ENCODE measurements at places on chromosomes 6 and 20.

DNA sequence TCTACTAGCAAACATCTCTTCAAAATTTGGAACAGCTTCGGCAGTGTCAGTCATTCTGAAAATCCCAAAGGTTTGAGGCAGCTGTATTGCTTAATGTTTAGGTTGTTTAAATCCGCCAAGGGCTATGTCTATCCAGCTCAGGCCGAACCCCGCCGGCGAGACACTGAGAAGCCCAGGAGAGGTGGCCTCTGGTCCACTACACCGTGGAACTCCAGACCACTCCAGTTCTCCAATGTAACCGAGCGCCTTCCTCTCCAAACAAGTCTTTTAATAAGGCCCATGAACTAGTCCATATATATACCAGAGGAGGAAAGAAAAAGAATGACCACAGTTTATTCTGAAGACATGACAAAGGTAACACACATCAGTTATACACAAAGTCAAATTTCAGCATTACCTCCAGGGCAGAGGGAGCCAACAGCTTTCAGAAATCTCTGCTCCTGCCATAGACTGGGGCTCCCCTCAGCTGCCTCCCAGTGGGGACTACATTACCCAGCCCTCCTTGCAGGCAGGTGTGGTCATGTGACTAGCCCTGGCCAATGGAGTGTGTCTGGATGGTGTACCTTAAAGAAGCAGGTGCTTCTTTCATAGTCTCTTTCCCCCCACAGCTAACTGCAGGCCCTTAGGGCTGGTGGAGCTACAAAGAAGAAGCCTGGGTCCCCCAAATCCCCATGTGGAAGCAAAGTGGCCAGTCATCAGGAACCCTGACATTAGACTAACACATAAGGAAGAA, at the start of gene RAMACL:
Gene RAMACL, minus strand, starts transcription at position 255 of the 733 bp plus-strand sequence. Its CDS starts 201 bp downstream, at position 54.
- DNase-seq = peak; percentile 86

GRCh38 chr6:134307870-134308269, 10.0 kb downstream of the SGK1 start:
- no peak for DNase-seq

GRCh38 chr6:163309491-163310026, 105.0 kb upstream of the QKI start:
- DNase-seq = no peak

GRCh38 chr20:63942250-63942951, 13.8 kb downstream of the UCKL1 start:
- DNase-seq = no peak

DNA sequence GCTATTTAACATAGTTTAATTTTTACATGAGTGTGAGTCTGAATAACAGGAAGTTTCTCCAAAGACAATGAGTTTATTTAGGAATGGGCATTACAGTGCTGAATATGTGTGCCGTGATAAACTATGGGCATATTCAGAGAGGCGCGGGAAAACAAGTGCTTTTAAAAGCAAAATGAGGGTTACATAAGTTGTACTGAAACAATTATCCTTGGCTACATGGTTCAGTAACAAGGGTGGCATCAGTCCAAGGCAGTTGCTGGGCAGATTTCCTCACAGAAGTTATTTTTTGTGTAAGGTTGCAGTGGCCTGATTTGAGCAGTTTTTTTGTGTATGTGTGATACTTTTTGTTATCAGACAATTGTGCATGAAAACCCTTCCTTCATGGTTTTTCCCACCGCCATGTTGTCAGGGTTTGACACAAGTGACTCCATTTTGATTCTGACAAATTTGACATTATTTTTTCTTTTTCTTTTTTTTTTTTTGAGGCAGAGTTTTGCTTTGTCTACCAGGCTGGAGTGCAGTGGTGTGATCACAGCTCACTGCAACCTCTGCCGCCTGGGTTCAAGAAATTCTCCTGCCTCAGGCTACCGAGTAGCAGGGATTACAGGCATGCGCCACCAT, 22.3 kb upstream of the PXDC1 start:
- DNase-seq = no peak

DNA sequence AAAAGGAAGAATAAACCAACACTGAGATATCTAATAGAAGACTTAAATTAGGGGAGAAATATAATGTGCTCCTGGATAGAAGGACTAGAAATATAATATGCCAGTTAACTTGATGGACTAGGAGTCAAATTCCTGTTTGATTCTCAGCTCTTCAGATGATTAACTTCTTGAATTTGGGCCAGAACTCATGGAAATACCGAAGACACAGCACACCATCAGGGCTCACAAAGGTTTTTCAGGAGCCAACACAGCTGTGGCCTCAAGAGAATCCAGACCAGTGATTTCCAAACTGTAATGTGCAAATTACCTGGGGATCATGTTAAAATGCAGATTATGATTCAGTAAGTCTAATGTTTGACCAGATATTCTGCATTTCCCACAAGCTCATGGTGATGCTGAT, 33.8 kb upstream of the LRRC1 start:
- no peak for DNase-seq

DNA sequence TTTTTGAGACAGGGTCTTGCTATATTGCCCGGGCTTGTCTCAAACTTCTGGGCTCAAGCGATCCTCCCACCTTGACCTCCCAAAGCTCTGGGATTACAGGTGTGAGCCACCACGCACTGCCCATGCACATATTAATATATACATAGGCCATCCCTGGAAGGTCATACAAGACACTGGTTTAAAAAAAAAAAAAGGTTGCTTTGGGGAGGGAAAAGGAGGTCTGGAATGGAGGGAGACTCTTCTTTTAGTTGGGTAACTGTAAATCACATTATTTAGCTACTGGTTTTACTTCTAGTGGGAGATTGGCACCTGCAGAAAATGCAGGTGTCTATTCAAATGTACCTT, 4.1 kb upstream of the SNAI1 start:
- no peak for DNase-seq

DNA sequence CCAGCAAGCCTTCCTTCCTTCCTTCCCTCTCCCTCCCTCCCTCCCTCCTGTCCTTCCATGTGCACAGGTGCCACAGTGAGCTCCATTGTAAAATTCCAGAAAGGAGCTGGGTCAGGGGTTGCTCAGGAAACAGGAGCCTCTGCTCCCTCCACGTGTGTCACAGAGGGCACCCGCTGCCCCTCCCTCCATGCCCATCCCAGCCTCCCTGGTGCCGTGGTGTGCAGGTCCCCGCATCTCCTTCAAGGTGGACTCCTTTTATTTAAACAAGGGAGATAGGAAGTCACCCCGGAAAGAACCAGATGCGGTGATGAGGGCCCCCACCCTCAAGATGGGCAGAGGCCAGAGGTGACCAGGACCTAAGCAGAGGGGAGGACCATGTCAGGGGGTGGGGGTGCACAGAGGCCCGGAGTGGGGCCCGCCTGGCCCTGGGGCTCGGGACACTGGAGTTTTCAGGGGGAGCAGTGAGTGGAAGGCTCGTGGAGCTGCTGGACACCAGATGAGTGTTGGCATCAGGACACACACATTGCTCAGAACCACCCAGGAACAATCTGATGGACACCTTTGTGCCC, 85.4 kb downstream of the DHX35 start:
- no peak for DNase-seq

- DNase-seq = no peak
Measured at GRCh38 chr20:33992145-33992922, 1.4 kb upstream of the RALY start.

DNA sequence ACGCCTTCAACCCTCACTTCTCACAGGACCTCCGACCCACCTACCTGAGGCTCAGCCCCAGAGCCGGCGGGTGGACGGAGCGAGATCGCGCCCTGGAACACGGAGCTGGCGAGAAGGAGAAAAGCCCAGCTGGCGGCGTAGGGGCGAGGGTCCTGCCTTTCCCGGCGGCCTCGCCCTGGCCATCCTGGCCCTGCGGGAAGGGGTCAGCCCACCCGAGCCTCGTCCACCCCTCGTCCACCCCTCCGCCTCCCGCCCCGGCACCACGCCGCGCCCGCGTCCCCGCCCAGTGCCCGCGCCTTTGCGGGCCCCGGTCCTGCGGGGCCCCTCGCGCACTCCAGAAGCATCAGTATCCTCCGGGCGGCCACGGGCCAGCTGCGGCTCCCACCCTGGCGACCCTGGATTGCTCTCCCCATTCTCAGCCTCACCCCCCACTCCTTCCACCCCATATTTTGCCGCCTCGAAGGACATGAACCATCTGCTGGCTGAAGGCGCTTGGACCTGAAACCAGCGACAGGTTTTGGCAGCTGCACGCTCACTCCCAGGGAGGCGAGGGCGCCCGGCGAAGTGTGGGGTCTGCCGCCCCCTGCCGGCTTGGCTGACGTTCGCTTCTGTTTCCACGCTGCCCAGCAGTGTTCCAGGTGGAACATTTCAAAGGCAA, 65.1 kb downstream of the PLG start:
- DNase-seq = peak; percentile 83

- DNase-seq = no peak
Measured at GRCh38 chr20:49814057-49814694, 1.5 kb downstream of the SLC9A8 start.

GRCh38 chr6:135372758-135373157, 124.8 kb downstream of the AHI1 start:
- DNase-seq = no peak

GRCh38 chr6:165626711-165627110, 36.3 kb downstream of the PDE10A start:
- DNase-seq = no peak

GRCh38 chr6:36976931-36977330, 9.1 kb downstream of the MTCH1 start:
- DNase-seq = no peak

- DNase-seq = no peak
Measured at GRCh38 chr6:149923327-149923986, 536 bp upstream of the RAET1G start.

DNA sequence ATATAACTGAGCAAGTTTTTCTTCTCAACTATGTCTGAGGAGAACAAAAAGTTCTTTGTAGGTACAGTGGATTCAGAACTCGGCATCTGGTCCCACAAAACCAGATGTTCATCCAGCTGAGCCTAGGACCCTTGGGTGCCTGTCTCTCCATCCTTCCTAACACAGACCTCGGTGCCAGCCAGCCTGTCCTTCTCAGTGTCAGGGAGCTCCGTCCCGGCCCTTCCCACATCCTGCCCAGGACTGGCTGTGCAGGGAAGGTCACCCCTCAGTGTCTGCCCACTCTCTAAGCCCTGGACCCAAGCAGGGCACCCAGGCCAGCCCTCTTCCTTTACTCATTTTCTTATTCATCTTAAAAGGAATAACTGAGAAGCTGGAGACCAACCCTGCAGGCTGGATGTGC, 32.0 kb upstream of the AGPAT4 start:
- DNase-seq = no peak

DNA sequence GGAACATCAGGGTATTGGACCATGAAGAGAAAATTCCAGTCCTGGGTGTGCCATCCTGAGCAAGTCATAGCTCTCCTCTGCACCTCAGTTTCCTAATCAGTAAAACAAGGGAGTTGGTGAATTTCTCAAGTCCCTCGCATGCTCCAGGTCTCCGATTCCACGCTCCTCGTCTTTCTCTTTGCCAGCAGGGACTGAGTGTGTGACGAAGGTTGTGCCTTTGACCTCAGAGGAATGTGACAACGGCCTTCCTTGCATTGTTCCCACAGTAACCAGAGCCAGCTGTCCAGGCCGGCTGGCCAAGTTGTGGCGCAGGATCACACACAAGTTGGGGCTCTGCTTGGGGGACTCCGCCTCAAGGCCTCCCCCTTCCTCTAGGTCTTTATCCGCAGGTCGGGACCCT, 217.3 kb downstream of the ATXN1 start:
- no peak for DNase-seq

DNA sequence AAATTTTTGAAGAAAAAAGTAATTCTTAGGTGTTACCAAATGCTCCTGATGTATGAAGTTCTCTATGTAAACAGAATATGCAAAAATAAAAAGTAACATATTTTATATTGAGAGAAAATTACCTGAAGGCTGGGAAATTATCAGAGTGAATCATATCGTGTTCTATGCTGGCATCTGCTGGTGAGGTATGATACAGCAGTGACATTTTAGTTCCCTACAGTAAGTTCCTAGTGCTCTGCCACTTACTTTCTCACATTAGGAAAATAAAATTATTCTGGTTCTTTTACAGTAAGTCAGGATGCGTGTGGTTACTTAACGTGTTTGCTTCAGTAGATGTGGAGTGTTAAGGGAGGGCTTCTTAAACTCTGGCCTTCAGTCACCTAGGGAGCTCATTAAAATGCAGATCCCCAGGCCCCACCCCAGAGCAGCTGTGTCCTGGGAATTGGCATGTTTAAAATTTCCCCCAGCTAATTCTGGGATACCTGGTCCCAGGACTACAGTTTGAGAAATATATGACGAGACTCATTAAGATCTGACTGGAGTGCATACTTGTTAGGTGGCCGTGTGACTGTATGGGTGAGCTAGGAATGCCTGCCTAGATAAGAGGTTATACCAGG, 3.2 kb downstream of the ACTR5 start:
- peak; percentile 16 for DNase-seq

DNA sequence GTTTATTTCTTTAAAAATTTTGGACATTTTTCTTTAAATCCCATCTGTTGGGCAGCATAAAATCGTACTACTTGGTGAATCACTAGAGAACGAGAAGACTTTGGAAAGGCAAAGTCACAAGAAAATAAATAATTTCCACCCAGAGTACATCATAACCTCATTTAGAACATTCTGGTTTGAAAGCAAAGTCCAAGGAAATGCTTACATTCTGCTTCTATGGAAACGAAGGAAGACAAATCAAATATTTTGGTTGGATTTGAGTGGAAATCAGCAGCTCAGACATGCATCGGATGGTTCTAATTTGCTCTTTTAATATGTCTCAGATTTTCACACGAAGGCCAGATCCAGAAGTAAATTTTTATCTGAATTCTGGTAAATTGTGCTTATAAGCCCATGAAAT, 60.7 kb upstream of the LTV1 start:
- DNase-seq = no peak

DNA sequence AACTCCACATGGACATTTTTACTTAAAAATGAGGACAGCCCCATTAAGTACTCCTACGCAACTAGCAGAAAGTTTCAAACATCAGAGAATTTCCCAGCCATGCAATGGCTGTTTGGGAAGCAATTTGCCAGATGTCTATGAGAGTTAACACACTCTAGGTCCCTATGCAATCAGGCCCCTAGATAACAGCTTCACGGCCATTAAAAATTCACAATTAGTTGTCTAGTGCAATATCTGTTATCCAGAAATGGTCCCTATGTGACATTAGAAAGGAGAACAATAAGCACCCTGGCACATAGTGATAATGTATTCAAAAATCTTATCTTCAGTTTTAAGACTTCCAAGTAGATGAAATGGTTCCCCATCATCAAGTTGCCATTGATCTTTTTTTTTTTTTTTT, 174.3 kb upstream of the NRSN1 start:
- no peak for DNase-seq

GRCh38 chr6:37121556-37121955, 48.4 kb upstream of the PIM1 start:
- DNase-seq = no peak

DNA sequence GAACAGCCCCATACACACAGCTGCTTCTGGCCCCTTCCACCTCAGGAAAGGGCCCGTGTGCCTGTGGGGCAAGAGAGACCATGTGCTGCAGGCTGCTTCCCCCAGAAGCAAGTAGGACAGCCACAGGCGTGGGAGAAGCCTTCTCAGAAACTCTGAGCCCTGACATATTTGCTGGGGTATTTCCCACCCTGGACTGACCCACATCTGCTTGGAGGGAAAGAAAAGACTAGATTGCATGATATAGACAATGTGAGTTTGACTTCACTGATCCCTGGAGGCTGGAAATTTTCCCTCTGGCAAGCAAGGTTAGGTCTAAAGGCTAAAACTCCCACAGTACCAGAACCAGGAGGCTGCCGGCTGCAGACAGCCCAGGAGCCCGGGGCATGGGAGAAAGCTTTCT, 213.3 kb upstream of the SSTR4 start:
- DNase-seq = no peak
